ENCODE measurements at places on chromosomes 12 and 14. TPM values are rescaled to one million over a fixed set of nuclear protein-coding genes. Genes with fewer than 3 reads are reported as not detected.

The HPD gene
- not detected for total RNA-seq

The CRIP2 gene
- total RNA-seq = 137 TPM

The TRPV4 gene
- 1.4 TPM for total RNA-seq

The FGF6 gene
- not detected for total RNA-seq

The AKAP3 gene
- total RNA-seq = 1.5 TPM

The SOAT2 gene
- total RNA-seq = not detected

The CD27 gene
- not detected for total RNA-seq

The MYO1H gene
- total RNA-seq = not detected

The PPP1R36 gene
- 0.38 TPM for total RNA-seq

GRCh38 chr12:49720214-49720613, 13.0 kb upstream of the FMNL3 start:
- DNase-seq = no peak

- no peak for DNase-seq
Observed at GRCh38 chr12:27560126-27560525, 36.1 kb downstream of the PPFIBP1 start.

GRCh38 chr12:81759190-81760051, at the start of gene PPFIA2:
Gene PPFIA2, minus strand, starts transcription at chr12:81759350.
- DNase-seq = no peak

GRCh38 chr12:26748741-26749431, 84.1 kb downstream of the ITPR2 start:
- peak; percentile 71 for DNase-seq

GRCh38 chr12:64218597-64218996, 3.5 kb downstream of the KICS2 start:
- DNase-seq = no peak

DNA sequence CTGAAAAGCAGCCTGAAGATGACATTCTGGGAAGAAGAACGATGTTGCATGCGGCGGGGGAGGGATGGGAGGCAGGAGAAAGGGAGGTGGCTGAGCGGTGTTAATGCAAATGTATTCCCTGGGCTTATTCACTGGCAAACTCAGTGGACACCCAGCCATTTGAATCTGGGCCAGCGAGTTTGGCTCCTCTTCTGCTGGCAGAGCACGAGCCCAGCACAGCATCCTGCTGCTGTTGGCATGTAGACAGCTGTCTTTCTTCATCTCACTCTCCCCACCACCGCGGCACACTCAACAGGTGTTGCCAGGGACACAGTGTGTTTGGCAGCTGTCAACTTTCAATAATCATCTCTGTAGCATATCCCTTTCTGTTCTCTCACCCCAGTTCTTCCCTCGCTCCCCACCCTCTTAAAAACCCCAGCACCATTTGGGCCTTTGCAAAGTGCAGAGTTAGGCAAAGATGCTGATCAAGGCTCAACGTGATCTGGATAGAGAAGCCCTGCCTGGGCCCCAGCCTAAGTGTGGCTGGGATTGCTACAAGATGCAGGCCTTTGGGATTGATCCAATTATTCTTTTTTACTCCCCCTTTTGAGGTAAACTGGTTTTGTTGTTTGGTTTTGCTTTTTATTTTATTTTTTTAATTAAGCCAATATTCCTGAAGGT, 131.9 kb downstream of the EXOC5 start:
- DNase-seq = no peak

- no peak for DNase-seq
Observed at GRCh38 chr14:94466706-94467370, 9.2 kb downstream of the SERPINA9 start.

DNA sequence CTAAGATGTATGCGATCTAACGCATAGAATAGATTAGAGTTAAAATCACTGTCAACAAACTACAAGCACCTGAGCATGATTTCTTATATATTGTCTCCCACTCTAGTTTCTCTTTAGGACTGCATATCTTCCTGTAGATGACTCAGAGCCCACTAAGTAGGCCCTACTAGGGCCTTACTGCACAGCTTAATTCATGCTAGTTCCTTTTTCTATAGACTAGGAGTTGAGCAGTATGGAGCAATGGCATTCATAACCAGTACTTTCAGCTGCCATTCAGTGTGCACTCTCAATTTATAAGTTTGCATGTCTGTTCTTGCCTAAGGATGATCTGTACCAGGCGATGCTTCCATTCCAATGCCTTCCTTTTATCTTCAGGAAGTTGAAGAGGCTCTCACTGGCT, 103.5 kb downstream of the METTL25 start:
- peak; percentile 32 for DNase-seq

DNA sequence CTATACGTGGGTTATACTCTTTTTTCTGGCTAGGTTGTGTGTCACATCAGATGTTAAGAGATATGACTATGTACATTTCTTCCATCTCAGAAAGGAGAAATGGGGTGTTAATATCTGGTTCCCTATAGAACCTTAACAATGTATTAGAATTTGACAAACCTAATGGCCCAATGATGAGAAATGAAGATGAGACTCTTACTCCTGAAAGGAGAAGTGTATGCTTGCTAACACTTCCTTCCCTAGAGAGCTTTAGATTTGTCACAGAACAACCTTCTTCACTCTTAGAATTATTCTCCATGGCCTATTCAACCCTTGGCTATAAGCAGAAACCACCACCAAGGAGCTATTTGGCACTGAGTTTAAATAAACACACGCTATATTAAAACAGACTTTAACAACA, 839.6 kb downstream of the GALC start:
- no peak for DNase-seq
